ENCODE measurements at places on chromosomes 3 and 15.

GRCh38 chr15:69661871-69662644 lies 209.4 kb downstream of the RPLP1 start:
- DNase-seq = peak; percentile 46

- DNase-seq = peak; percentile 70
Measured at GRCh38 chr3:194137008-194137505, 1.1 kb downstream of the HES1 start.

DNA sequence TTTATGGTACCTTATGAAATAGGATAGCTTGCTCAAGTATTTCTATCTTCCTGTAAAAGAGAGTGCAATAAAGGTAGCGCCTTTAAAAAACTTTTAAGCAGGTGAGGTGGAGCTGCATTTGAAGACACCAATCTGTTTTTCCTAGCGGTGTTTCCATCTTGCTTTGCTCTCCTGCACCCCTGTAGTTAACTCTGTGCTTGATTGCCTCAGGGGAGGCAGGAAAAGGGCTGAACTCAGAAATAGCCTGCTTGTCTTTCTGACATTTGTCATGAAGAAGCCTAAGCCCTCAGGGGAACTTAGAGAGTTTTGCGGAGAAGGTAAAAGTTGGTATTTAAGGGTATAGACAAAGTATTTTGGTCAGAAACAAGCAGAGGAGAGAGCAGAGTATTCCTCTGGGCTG lies 63.0 kb upstream of the TPRG1 start:
- DNase-seq = no peak

GRCh38 chr15:81146466-81146865 lies 12.4 kb downstream of the CFAP161 start:
- DNase-seq = no peak

DNA sequence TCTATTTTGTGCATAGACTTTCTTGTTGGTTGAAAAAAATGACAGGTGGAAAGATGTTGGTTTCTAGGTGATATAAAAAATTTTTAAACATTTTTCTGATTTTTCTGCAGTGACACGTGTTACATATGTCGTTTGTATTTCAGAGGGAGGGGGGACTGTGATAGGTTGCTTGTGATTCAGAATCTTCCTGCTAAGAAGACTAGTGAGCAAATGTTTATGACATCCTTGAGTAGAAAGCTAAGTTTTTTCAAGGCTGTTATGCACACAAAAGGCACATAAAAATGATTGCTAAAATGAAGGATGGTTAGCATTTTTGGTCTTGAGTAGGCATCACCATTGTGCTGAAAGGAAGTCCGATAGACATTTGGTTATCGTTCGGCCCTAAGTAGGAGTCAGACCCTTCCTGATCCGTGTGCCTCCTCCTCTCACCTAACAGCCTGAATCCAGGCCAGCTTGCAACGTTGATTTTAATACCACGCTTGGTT lies 1.5 kb downstream of the ZNF639 start:
- no peak for DNase-seq

- DNase-seq = no peak
Measured at GRCh38 chr3:137097386-137097785, 139.6 kb downstream of the IL20RB start.

GRCh38 chr3:197428117-197428801 lies 127.5 kb downstream of the BDH1 start:
- peak; percentile 75 for DNase-seq

DNA sequence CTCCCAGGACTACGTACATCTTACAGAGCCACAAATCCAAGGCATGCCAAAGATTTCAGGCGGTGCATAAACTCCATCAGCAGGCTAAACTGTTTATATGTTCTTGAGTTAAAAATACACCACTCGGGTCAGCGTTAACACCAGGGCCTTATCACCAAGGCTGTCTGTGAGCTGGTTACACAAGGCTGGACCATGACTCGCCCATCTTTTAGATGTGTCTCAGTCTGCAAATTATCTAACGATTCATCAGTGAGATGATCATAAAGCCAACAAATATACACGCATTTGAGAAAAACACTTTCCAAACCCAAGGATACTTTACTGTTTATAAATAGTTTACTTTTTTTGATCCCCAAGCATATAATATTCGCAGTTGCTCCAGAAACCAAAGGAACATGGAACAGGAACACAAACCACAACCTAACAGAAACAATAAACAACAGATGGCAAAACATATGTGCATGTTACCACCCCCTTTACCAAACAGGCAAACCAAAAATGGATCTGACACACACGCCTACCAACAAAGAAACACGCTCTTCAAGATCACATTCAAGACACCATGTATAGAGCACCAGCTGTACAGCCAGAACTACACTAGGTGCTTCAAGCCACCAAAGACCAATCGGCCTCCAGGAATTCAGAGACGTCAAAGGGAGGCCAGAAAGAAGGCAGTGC lies 15.4 kb downstream of the LRIG1 start:
- DNase-seq = no peak

GRCh38 chr3:126649556-126650092 lies 5.3 kb downstream of the TXNRD3 start:
- no peak for DNase-seq

GRCh38 chr15:42198516-42198915 lies 9.6 kb downstream of the VPS39 start:
- no peak for DNase-seq

GRCh38 chr15:80750575-80750974 lies 28.6 kb upstream of the CEMIP start:
- DNase-seq = no peak

DNA sequence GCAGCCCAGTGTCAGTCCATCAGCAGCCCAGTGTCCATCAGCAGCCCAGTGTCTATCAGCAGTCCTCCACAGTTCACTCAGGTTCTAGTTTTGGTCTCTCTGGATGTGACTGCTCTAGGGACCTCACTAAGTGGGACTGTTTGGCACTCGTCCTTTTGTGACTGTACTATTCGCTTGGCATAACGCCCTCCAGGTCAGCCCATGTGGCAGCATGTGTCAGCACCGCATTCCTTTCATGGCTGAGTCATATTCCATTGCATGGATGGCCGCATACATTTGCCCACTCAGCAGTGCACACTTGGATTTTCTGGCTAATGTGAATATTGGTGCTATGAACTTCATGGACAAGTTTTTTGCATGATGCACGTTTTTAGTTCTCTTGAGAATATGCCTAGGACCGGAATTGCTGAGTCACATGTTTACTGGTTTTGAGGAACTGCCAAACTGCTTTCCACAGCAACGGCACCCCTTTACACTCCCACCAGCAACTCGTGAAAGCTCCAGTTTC lies 16.4 kb downstream of the CHST13 start:
- no peak for DNase-seq

DNA sequence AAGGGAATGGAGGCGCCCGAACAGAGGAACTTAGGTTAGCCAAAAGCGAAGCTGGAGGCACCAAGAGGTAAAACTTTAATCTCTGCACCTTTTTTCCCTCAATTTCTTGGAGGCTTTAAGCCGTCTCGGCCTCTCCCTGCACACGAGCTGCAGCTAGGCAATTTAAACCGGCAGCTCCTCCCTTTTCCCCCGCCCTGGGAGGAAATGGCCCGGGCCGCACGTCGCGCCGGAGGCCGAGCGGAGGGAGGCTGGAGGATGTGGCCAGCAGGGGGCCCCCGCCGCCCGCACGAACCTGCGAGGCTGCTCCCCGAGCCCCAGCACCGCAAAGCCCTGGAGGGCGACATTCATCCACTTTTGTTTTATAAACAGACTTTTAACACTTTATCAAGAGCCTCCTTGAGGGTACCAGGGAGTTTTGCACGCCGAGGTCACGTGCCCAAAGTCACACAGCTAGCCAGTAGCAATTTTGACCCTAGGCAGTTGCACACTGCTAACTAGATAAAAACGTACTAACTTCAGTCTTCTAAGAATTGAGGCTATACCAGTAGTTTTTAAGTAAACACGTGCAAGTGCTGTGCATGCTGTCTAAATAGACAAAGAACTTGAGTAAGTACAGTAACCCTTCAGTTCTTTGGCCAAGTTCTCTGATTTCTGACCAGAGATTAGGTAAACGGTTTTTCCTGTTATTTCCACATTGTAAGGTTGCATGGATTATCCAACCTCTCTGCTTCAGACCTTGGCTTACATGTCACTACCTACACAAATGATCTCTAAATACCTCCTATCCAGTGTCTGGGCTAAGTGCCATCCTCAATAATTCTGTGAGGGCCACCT lies 668 bp upstream of the XXYLT1 start:
- DNase-seq = peak; percentile 97

- DNase-seq = no peak
Measured at GRCh38 chr3:136893848-136894443, 31.9 kb downstream of the NCK1 start.

DNA sequence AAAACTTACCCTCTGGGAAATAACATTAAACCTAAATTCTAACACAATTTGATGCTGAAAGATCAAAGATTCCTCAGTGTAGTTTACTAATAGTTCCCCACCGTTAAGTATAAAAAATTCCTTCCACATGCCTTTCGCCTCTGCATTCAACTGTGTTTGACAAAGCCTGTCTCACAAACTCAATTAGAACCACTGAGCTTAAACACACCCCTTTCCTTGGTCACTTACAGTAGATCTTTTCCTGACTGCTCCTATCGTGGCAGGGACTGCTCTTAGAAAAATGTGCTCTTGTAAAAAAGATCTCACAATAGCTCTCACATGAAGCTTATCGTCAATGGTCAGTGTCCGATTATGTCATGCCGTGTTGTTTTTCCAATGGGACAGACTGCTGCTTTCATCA lies 8.9 kb upstream of the KBTBD8 start:
- no peak for DNase-seq

- DNase-seq = no peak
Measured at GRCh38 chr3:53500165-53500777, 5.9 kb downstream of the CACNA1D start.

DNA sequence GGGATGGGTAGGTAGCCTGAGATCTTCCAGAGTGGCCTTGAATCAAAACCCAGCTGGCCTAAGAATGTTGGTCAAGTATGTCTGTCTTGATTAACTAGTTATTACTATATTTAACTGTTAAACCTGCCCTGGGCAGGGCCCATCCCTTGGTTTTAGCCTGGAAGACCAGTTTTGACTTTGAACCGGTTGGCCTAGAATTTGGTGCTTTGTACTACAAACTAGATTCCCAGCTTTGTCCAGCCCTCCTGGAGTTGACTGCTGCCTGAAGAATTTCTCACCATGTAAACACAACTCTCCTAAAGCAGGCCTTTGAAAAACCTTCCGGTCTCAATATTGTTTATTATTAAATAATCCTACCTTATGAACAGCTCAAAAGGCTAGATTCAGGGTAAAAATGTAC lies 16.0 kb downstream of the C15orf62 start:
- DNase-seq = no peak

DNA sequence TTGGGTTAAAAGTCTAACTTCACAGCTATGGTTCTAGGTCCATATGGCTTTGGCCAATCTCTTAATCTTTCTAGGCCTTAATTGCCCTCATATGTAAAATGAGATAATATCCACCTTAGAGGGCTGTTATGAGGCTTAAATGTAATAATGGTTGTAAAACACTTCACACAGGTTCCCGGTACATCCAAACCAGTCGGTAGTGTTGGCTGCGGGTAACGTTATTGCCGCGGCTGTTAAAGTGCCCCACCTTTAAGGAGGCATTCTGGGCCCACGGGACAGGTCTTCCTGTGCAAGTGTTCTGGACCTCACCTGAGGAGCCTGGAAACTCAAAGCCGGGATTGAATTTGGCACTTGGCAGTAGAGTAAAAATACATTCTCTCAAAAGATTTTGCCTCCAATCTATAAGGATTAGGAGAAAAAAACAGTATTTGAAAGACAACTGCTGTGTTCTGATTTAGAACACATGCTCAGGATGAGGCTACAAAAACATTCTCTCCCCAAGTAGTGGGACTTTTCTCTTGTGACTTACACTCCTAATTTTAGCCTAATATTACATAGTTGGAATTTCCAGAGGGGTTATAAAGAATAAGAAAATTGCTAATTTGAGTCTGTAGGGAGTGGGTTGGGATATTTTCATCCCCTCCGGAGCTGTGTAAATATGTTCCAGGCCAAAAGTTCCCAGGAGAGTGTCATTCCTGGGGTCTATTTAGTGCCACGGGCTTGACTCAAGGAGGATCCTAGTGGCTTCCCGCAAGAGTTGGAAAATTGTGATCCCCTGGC lies 44.9 kb upstream of the TSEN2 start:
- no peak for DNase-seq

DNA sequence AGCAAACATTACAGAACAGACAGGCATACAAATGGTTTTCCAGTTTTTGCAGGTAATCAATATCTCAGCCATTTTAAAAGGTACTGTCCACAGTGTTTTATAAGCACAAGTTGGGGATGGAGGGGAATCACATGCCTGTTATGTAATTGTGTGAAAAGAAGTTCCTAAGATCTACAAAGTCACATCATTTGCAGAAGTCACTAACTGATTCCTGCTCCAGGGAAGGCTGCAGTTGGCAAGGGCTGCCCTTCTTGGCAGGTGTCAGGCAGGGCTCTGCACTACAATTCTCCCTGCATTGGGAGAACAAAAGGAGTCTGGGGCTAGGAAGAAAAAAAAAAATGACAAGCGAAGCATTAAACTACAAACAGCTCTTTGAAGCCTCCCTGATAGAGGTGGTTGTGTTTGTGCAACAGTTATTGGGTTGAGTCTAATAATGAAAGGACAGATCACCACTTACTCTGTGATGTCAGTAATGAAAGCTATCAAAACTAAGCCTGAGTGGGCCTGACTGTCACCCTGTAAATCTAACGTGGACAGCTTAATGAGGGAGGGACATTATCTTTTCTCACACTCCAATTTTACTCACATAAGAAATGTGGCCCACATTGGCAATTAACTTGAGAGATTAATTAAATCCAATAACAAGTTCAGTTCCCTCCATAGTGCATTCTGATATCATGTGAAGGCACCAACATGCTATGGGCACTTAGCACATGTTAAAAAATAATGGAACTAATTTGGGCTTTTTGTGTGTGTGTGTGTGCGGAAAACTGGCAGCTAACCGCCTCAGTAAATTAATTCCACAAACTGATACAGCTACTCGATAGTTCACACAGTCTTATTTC lies 242.9 kb downstream of the FHIT start:
- no peak for DNase-seq

DNA sequence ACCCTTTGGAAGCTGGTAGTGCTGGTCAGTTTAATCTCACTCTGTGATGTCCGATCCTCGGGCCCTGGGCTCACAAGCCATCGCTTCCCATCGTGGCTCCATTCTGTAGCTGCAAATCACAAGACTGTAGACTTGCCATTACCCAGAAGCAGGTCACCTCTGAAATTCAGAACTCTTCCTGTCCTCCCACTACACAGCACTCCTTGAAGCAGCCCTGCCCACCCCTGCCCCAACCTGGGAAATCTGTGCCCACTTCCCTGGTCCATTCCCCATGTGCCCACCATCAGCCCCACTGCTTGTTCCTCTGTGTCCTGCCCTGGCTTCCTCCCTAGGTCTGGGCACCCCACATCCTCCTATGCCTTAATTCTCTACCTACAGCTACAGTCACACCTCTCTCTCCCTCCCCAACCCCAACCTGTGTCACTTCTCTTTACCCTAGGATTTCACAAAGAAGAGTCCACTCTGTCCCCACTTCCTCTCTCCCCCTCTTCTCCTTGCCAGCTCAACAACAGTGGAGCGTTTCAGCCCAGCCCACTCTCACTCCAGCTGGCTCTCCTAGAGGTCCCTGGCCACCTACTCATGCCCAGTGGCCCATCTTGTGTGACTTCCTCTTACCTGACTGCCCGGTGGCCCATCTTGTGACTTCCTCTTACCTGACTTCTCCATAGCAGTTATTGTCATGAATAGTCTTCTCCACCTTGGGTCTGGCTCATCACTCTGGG lies 8.3 kb downstream of the ZNF710 start:
- no peak for DNase-seq

Measured in activated CD8-positive, alpha-beta memory T cell treated with anti-CD3 and anti-CD28 coated beads for 24 hours (primary cell).